Right atrium auricular region (tissue), 2 donors: ENCODE measurements at places on chromosomes 4 and X.
A peak's percentile ranks its signal among the peaks of the same experiment; 100 is the strongest.

GRCh38 chr4:165610679-165611437 is 232.1 kb downstream of the CPE start:
- DNase-seq: no peak

DNA sequence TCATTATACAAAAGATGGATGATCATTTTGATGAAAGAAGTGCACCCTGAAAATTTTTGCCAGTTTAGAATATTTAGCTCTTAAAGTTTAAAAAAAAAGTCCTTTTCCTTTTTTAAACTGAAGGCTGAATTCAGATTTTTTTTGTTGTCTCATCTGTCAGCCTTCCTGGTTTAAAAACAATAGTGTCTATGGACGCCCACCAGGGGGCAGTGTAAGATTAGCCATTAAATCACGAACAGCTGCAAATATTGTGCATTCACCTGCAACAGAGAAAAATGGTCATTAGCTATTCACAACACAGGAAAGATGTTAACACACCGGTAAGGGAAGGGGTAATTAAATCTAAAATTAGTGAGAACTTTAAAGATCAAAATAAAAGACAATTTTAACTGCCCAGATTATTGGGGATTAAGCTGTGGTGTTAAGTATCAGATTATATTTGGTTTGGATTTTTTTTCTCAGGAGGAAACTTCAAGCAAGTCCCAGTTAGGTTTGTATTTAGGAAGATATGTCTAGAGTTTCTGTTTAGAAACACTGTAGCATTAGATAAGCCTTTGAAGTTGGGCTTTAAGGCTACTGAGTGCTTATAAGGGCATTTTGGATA is 4.4 kb upstream of the CXorf38 start:
- DNase-seq: peak; percentile 86

GRCh38 chr4:55722132-55722531 is 86.0 kb upstream of the NMU start:
- DNase-seq: no peak

- no peak for DNase-seq
These were observed 131.0 kb downstream of the DCLK2 start for GRCh38 chr4:150209140-150209829.

GRCh38 chrX:118538386-118538785 is 42.8 kb downstream of the DOCK11 start:
- no peak for DNase-seq

DNA sequence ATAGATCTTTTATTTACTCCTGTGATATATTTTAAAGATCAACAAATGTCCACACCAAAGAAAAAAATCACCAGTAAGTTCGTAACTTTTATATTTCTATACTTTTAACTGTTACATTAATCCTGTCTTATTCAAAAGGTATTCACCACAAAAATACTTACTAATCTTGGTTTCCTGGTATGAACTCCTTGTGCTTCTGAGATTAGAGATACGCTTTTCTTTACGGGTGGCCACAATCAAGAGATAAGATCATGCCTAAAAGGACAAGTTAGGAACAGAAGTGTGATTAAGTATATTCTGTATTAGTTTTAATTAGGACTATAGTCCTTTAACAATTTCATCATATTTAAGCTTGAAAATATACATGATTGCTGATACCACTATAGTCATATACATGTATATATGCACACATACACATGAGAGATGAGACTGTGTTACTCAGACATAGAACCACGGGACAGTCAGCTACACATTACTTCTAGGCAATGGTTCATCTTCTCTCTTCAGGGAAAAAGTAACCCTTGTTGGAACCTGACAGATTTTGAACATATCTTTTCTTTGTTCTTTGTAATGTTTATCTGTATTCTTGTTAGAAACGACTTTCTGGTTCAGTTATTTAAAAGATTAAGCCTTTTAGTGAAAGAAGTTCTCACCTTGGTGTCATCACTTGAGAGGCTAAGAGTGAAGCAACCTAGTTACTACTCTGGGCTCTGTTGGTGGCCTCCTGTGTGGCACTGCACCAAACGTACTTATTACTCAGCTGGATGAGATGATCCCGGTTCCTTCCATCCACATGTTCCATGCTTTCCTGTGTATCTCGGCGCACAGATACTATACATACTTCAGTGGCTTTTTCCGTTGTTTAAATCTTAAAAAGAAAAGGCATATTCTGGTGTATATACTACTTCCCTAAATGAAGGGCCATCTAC is 146.1 kb downstream of the CBR4 start:
- DNase-seq: no peak

- no peak for DNase-seq
These were observed 1446.0 kb downstream of the FSTL5 start for GRCh38 chr4:160717848-160718247.

- no peak for DNase-seq
These were observed 181.0 kb downstream of the GPAT3 start for GRCh38 chr4:83716874-83717273.

DNA sequence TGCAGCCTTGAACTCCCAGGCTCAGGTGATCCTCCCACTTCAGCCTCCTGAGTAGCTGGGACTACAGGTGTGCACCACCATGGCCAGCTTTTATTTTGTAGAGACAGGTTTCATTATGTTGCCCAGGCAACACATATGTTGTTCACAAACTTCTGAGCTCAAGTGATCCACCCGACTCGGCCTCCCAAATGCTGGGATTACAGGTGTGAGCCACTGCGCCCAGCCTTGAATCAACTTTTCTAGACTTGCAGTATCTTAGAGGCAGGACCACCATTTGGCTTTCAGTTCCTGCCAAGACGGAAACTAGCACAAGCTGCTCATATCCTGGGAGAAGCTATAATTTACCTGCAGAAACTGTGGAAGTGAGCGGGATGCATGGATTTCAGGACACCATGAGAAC is 19.9 kb downstream of the NAT8L start:
- DNase-seq: no peak

DNA sequence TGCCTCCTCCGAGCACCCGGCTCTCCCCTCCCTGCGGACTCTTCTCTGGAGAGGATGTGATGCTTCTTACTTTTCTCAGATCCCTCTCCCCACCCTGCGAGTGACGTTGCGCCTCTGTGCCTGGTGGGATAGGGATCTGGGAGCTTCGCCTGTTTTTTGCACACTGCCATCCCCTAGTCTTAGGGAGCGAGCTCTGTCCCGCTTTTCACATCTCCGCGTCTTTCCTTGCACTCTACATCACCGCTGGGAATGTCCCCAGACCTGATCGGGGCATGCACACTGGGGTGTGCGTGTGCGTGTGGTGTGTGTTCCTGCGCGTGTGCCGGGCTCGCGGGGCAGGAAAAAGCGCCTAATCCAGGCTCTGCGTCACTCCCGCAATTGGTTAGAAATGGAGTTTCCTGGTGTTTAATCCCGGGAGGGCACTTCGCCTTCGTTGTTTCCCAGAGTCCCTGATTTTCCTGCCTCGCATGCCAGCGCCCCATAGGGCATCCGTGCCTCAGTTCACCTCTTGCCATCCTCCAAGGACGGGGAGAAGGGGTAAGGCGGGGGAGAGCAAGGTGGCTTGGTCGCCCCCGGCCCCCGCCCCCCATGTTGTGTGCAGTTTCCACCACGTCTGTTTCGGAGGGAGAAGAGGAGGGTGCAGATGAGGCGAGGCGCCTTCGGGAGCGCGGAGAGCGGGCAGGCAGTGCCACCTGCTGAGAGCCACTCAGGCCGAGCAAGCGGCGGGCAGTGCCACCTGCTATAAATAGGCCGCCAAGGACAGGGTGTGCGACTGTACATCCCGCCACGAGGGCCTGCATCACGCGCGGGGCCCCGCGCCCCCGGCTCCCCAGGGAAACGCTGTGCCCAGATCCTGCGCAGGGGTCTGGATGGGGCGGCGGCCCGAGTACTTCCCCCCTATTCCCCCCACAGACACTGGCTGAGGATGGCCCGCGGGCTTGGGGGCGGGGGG is 759 bp upstream of the TBC1D1 start:
- peak; percentile 74 for DNase-seq

GRCh38 chrX:130111220-130112154 is 1.2 kb upstream of the ELF4 start:
- no peak for DNase-seq

GRCh38 chr4:20359692-20360091 is 108.0 kb downstream of the SLIT2 start:
- no peak for DNase-seq

- no peak for DNase-seq
These were observed 441.0 kb downstream of the RAPGEF2 start for GRCh38 chr4:159543831-159544230.

DNA sequence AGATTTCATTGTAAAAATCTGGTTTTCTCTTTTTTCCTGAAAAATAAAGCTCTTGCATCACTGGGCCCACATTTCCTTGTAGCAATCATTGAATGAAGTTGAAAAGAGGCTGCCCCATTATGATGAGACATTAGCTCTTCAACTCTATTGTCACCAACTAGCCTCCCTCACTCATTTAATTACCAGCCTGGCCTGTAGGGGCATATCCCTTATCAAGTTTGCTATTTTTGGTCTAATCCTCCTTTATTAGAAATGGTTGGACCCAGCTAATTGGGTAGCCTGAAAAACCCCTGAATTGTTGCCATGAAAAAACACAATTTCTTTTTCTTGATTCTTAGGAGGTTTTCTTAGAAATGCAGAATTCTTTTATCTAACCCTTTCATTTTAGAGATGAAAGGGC is 164.6 kb upstream of the CASK start:
- DNase-seq: no peak

GRCh38 chrX:140933016-140933415 is 69.4 kb upstream of the SPANXB1 start:
- no peak for DNase-seq
